Activated naive CD4-positive, alpha-beta T cell (primary cell): ENCODE measurements at places on chromosomes 7 and 10.
A peak's percentile ranks its signal among the peaks of the same experiment; 100 is the strongest.

GRCh38 chr10:126214021-126214420 lies 174.3 kb downstream of the ADAM12 start:
- DNase-seq: no peak

- peak; percentile 16 for DNase-seq
Measured at GRCh38 chr10:14032406-14032998, 298.2 kb downstream of the FRMD4A start.

- peak; percentile 20 for DNase-seq
Measured at GRCh38 chr7:23261843-23262452, 15.4 kb downstream of the GPNMB start.

- no peak for DNase-seq
Measured at GRCh38 chr10:24708081-24708480, 15.6 kb downstream of the ARHGAP21 start.

DNA sequence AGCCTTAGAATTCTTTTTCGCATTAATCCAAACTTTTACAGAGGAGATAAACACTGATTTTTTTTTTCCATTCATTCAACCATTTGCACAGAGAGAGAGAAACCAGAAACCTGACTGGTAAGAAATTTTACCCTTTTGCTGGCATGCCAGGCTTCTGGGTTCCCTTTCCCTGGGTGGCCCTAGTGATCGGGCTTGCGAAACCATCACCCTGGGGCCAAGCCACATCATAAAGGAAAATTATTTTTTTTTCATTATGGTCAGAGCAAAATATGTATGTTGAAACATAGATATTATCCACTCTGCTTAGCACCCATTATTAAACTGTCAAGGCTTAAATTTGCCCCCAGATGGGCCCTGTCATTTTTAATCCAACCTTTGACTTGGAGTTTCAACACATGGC lies 55.4 kb upstream of the INHBA start:
- no peak for DNase-seq

- no peak for DNase-seq
Measured at GRCh38 chr10:78772986-78773530, 295.7 kb upstream of the ZMIZ1 start.

- no peak for DNase-seq
Measured at GRCh38 chr7:924541-925231, 29.8 kb downstream of the ADAP1 start.

- no peak for DNase-seq
Measured at GRCh38 chr7:141568227-141568626, 17.0 kb downstream of the AGK start.

DNA sequence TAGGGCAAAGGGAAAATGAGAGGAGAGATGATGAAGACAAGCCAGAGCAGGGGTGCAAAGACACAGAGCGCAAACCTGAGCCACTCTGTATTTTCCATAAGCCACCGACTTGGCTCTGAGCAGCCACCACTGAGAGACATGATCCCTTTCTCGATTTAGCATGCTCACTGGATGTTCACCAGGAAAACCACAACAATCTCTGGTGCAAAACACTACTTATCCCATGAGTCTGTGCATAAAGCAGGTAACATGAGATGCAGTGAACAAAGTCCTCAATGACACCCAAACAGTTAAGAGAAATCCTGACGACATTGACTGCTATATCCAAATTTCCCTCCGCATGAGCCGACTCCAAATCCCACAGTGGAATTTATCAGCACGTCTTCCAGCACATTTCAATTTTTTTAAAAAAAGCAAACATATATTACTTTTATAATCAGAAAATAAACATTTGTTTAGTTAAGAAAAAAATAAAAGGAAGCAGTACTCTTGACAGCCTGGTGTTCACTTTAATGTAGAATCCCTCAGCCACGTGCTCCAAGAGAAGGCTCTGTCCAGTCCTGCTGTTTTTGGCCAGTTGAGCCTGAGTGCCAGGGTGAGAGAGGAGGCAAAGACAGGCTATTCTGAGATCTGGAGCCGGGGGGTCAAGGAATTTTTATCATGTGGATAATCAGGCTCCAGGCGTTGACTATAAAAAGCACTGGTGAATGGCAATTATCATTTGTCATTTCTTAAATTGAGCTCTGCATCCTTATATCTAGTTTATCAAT lies 238.4 kb downstream of the KCNMA1 start:
- DNase-seq: no peak

DNA sequence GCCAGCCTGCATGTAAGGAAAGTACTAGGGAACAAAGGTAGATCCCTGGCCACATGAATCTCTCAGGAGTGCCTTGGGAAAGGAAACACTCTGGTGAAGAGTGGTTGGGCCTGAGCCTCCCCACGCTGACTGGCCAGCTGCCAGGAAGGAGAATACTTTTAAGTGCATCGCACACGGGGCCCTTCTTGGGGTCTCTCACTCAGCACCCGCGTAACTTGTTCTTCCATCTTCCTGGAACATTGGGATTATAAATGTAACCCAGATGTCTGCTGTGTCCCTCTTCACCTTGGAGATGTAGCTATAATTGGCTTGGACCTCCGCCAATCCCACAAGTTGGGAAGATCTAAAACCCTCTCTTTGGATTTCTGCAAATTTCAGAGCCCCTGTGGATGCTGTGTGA lies 4.4 kb upstream of the GLI3 start:
- no peak for DNase-seq

DNA sequence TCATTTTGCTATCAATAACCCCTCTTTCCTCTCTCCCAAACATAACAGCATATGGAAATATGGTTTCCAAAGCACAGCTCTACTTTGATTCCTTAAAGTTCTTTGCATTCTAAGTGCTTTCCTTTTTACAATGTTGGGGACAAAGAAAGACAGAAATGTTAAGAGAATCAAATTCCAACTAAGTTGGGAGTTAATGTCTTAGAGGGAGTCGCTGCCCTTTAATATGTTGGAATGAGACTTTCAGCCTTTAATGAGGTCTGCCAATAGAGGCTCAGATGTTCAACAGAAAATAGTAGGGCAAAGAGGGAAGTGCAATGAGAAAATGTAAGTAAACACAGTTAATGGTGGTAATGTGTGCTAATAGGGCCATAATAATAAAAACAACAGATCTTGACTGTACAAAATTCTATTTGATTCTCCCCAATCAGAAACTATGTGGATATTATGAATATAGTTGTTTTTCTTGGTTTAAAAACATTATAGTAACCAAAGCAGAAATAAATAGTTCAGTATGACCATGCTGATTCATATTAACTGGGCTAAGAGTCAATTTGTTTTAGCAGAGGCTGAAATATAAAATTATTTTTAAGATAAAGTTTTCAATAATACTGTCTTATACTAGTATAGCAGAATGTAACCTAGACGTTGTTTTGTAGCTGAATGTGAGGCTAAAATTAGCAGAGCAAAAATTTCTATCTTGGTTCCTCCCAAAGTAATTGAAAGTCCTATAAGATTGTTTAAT lies 10.3 kb downstream of the HYCC1 start:
- DNase-seq: no peak

- DNase-seq: no peak
Measured at GRCh38 chr7:50416527-50417182, 33.5 kb downstream of the FIGNL1 start.

- no peak for DNase-seq
Measured at GRCh38 chr10:103613616-103614015, 120.1 kb downstream of the NEURL1 start.

GRCh38 chr7:155603205-155603857 lies 41.1 kb upstream of the RBM33 start:
- DNase-seq: no peak

DNA sequence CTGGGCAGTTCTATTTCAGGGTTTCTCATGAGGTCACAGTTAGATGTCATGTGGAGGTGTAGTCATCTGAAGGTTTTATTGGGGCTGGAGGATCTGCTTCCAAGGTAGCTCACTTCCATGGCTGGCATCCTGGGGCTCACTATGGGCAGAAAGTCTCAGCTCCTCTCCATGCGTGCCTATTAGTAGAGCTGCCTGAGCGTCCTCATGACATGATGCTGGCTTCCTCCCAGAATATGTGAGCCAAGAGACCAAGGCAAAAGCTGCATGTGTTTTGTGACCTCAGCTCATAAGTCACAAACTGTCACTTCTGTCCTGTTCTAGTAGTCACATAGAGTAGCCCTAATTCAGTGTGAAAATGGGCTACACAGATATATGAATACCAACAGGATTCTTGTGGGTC lies 524.4 kb downstream of the SUGCT start:
- no peak for DNase-seq

DNA sequence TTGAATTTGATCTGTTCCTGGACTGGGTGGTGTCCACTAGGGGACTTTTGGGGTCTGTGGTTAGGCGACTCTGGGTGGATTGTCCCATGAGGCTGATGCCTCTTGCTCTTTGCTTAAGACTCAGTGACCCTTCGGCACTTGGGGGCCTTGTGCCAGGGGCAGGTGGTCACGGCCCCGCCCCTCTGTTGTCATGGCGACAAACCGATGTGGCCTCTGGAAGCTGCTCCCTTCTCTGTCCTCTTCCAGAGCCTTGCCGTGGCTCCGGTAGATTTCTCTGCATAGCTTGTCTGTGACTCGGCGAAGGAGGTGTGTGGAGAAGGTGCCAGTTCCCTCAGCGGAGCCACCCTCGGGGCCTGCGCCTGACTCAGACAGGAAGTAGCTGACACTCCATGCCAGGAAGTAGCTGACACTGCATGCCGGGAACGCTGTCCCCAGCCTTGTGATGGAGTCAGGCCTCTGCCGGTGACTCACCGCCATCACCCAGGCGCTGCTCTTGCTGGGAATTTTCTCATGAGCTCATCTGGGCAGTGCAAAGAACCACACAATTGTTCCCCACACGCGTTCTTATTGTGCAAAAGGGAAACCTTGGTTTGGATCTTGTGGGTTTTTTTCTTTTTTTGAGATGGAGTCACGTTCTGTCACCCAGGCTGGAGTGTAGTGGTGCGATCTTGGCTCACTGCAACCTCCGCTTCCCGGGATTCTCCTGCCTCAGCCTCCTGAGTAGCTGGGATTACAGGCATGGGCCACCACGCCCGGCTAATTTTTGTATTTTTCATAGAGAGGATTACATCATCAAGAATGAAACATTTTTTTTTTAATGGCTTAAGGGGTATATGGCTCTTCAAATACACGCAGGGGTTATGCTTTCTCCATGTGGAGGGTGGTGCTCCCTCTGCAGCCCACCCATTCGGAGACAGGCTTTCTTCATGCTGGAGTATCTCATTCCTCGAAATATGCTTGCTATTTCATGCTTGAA lies 72.6 kb downstream of the PFKFB3 start:
- peak; percentile 75 for DNase-seq

DNA sequence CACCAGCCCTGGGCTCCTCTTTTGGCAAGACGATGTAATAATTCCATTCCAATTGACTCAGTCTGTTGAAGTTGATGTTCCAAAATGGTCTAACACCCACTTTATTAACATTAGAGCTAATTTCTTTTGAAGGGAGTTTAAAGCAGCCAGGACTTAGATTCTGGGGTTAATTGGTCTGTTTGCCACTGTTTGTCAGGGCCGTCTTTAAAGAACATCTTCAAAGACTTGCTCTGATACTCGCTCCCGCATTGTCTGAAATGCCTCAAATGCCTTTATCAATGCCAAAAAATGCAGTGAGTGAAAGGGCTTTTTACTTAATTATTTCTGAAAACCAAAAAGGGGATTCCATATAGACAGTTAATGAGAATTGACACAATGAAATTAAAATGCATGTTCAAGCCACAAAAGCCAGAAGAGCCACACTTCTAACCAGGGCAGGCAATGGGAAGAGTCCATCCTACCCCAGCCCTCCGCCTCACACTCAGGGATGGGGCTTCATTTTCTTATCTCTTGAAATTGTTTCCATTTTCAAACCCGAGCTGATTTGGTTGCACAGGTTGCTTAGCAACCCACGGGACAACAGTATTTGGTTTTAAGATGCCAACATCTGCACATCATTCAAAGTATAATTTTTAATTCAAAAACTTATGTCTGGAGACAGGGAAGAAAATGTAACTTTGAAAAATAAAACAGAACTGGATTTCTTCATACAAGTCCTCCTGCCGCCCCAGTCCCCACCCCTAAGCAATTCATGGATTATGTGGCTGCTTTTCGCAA lies 163.0 kb downstream of the FGFR2 start:
- DNase-seq: no peak

- DNase-seq: no peak
Measured at GRCh38 chr7:37719077-37719476, 35.5 kb downstream of the GPR141 start.

DNA sequence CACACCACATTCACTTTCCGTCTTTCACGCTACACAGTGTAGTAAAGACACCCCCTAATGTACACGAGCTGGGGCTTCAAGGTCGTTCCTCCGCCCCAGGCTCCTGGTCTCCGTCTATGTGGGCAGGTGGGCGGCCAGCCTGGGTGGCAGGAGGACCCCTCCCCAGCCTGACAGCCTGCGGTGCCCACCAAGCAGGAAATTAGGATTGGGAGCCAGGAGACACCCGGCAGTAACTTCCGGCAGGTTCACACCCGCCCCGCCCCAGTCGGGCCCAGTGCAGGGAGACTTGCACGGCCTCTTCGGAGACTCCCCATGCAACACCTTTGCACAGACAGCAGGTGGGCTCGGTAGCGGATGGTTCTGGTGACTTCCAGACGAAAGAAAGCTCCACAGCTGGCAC lies 27.7 kb upstream of the ADGRA1 start:
- no peak for DNase-seq
